DMS53 (cell line): ENCODE measurements at places on chromosomes 1 and 21.

DNA sequence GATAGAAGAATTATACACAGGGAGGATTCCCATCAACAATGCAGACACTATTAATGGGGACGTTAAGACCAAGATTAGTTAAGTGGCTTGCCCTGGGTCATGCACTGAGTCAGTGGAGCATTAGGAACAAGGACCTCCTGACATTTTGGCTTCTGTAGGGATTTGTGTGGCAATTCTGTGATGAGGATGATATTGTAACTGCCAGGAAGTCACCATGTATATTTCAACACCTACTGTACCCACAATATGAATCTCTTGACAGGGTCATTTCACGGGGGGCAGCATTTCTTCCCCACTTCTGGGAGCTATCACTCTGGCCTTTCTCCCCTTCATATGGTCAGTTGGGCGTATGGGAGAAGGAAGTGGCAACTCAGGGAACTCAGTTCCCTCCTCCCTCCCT, 134.9 kb downstream of the RUNX1 start:
- no peak for DNase-seq

GRCh38 chr1:89974696-89975470, 20.0 kb upstream of the ZNF326 start:
- DNase-seq = no peak

GRCh38 chr21:45623436-45623835, 20.1 kb upstream of the PCBP3 start:
- DNase-seq = no peak

DNA sequence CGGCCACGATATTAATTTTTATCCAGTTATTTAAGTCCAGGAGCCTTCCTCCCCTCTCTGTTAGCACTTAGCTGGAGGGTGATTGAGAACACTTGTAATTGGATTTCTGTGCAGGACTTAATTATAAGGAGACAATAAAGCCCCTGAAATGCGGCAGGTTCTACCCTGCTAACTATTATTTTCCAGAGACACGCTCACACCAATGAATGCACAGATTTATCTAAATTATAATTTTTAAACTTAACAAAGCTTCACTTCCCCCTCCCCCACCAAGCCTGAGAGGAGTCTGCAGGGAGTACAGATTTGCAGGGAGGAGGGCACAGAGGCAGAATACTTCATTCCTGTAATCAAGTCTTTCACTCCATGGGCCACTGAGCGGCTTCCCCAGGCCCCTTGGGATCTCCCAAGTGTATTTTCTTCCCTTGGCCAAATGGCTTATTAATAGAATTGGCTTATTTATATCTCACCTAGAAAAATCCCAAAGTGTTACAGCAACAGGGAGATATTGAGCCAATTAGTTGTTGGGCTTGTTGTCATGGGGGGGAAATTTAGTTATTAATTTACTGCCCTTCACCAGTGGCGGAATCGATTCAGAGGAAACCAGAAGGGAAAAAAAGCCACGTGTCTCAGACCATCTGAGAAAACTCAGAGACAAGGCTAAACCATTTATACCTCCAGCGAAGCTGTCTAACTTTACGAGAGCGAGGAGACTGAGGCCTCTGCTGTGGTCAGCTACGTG, 99.0 kb upstream of the CD34 start:
- DNase-seq = no peak
